Osteoblast (primary cell): ENCODE measurements at places on chromosomes 2 and 18. TPM values are rescaled to one million over a fixed set of nuclear protein-coding genes. Genes with fewer than 3 reads are reported as not detected.
A peak's percentile ranks its signal among the peaks of the same experiment; 100 is the strongest.

GRCh38 chr2:6982934-6983589, 65.8 kb downstream of the RNF144A start:
- DNase-seq, result no peak

The HNRNPA3 gene
- total RNA-seq, result 19.7 and 21.4 TPM in 2 replicates

The PRKAG3 gene
- total RNA-seq, result under 0.01 and 0.29 TPM in 2 replicates

DNA sequence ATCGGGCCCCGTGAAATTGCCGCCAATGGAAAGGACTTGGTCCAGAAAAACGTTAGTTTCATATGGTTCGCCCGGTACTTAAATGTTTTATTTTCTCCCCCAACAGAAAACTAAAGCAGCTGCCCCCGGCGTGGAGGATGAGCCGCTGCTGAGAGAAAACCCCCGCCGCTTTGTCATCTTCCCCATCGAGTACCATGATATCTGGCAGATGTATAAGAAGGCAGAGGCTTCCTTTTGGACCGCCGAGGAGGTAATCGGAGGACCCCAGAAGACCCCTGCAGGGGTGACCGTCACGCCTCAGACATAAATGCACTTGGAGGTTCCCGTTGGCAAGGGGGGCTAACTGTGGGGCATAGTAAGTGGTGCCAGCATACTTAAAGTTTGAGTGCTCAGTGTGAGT, 742 bp downstream of the RRM2 start:
- no peak for DNase-seq

DNA sequence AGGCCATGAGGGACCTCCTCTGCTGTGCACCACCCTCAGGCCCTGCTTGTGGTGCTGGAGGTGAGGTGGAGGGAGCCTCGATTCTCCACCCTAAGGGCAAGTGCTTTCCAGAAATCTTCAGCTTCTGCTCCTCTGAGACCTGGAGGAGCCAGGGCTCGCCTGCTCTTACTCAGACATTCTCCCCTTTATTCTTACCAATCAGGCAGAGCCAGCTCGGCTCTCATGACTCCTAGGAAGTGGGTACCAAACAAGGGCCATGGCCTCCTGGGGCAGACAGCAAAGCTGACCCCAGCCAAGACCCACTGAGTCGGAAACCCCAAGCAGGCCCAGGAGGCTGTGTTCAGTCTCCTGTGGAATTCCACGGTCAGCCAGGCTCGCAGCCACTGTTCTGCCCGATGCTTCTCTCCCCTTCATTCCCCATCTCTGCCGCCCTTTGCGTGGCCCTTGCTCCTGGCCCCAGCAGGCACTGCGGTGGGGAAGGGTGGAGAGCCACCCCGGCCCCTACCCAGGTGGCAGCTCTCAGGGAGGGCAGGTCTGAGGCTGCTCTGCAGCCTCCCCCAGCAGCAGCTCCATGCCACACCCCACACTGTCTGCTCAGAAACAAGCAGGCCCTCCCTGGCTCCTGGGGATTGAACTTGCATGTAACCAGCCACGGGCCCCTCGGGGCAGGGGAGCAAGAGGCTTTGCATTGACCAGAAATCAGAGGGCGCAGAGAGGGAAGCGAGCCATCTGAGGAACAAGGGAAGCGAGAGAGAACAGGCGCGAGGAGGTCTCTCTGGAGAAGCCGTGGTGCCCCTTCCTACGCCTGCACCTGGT, 24.0 kb downstream of the HS1BP3 start:
- DNase-seq, result peak; percentile 10

The ATP5F1A gene
- total RNA-seq, result 511 and 578 TPM in 2 replicates

- no peak for DNase-seq
Observed at GRCh38 chr2:23682481-23682880, 244.4 kb downstream of the ATAD2B start.

DNA sequence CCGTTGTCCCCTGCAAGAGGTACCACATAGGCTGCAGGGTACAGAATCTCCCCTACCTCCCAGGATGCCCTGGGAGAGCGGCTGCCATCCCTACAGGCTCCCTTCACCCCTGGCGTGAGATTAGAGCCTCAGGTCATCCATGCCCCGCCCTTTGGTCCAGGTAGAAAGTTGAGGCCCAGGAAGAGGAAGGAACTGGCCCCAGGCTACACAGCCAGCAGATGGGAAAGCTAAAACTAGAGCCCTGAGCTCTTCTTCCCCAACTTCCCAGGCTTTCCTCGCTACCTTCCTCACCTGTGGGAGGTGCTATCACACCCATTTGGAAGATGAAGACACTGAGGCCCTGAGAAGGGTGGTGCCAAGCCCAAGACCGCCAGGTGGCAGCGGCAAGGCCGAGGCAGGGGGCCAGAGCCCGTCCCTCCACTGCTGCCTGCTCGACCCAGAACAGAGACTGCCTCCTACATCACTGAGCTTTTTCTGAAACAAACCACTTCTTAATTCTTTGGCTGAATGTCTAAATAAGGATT, 25.8 kb downstream of the CIB4 start:
- DNase-seq, result no peak

DNA sequence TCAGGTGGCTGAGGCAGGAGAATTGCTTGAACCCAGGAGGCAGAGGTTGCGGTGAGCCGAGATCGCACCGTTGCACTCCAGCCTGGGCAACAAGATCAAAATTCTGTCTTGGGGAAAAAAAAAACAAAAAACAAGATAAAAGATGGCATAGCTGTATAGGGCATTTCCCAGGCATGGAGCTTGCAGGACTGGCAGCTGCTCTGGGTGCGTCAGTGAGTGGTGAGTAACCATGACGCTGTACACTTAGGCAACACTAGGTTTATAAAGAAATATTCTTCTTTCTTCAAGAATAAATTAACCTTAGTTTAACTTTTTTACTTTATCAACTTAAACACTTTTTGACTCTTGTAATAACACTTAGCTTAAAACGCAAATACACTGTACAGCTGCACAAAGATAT, 15.4 kb downstream of the TGOLN2 start:
- peak; percentile 93 for DNase-seq

GRCh38 chr18:22452226-22452668, 34.5 kb upstream of the CTAGE1 start:
- no peak for DNase-seq

GRCh38 chr2:152402780-152403759, 68.1 kb downstream of the FMNL2 start:
- DNase-seq, result no peak

GRCh38 chr18:12843420-12844350, 40.4 kb downstream of the PTPN2 start:
- DNase-seq, result peak; percentile 36

DNA sequence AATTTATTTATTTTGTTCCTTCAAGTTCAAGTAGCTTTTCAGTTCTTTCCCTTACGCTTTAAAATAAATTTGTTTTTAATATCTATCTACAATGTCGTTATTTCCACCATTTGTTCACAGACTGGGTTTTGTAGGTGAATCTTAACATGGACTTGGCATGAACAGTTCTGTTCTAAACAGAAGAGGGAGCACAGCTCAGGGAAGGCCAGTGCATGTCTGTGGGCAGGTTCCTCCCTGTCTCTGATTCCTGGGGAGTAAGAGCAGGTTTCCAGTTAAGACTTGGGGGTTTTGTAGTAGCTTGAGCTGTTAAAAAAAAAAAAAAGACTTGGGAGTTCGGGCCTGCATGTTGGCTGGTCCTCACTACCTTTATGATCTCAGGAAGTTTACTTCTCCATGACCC, 11.1 kb downstream of the TTL start:
- DNase-seq, result peak; percentile 75

The DYTN gene
- total RNA-seq, result not detected in 2 replicates

DNA sequence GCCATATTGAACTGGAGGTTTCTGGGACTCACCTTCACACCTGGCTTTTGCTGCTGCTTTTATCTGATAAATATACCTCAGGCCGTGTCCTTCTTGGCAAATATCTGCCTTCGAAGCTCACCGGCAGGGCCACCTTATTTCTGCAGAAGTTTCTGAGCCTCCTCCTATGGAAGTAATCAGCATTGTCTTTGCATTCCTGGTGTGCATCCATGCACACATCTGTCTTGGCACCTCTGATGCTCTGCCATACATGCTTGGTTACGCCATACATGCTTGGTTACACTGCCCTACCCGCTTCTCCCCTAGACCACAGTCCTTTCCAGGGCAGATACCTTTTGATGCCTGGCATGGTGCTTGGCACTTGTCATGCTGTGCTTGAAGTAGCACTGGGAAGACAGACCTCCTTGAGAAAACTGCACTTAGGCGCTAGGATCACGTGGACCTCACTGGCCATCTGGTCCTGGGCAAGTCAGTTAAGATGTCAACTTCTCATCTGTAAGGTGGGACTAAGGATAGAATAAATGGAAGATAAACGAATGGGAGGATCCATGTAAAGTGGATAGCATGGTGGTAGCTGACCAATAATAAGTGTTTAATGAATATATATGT, 66.8 kb downstream of the ZNF236 start:
- DNase-seq, result no peak
